Common myeloid progenitor, CD34-positive (primary cell): ENCODE measurements at places on chromosomes 5 and 9.

DNA sequence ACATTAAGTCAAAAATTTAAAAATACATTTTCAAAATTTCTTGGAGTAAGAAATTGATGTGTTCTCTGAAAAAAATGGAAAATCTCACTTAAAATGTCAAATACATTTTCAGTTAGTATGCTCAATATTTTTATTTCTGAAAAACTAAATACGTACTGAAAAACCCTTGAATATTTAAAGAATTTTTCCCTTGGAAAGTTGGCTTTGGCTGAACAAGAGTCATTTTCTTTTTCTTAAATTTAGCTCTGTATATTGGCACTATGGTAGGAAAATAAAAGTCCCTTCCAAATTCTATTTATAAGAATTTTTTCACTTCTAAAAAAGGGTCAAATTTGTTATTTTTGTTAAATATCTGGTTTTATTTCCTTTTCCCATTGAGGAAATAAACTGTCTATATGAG lies 29.0 kb upstream of the CDH18 start:
- no peak for DNase-seq

DNA sequence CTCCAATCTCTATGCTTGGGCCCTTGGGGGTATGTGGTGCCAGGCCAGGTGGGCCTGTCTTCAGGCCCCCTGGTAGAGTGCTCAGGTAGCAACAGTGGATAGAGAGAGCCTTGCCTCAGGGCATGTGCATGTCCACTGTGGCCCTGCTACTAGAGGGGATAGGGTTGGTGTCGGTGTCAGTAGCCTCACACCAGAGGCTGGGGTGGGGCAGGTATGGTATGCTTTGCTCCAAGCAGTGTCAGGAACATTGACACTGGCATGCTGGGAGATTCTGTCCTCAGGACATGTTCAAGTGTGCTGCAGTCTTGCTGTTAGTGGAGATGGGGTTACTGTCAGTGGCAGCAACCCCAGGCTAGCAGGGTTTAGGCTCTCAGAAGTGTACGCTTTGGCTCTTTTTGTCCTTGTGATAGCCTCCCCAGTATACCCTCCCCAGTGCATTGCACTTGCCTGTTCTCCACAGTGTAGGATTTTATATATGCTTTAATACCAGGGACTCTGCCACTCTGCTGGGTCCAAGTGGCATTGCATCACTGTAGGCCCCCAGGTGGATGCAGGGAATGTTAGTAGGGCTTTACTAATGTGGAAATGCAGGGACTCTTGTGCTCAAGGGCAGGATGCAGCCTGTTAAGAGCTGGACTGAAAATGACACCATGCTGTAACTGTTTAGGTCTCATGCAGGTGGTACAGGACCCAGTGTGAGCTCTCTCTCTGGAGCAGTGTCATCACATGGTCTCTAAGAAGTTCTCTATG lies 21.6 kb downstream of the RIC1 start:
- no peak for DNase-seq

GRCh38 chr9:121694600-121694999 lies 43.2 kb downstream of the DAB2IP start:
- DNase-seq = no peak

- DNase-seq = no peak
Measured at GRCh38 chr5:111227801-111228200, 3.6 kb downstream of the CAMK4 start.

- no peak for DNase-seq
Measured at GRCh38 chr5:133527311-133527710, 85.0 kb downstream of the FSTL4 start.

GRCh38 chr5:78887384-78888118 lies 97.6 kb downstream of the ARSB start:
- DNase-seq = peak; percentile 67

GRCh38 chr5:71460693-71461092 lies 5.2 kb downstream of the BDP1 start:
- DNase-seq = no peak

GRCh38 chr5:142847898-142848790 lies 78.0 kb downstream of the ARHGAP26 start:
- DNase-seq = no peak

DNA sequence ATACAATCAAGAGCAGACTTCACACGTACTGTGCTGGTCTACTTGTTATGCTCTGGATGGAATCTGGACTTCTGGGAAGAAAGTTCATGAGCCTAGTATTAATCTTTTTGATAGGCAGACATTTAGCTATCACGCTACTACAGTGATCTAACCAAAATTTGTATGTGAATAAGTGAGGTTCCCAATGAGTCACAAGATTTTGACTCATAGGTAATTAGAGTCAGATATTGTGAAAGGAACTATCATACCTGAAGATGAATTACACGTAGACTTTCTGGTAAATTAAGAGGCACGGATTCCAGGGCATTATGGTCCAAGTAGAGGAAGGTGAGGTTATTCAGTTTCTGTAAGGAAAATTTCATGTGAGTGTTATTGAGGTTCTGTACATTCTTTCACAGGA lies 18.4 kb downstream of the OGN start:
- no peak for DNase-seq

DNA sequence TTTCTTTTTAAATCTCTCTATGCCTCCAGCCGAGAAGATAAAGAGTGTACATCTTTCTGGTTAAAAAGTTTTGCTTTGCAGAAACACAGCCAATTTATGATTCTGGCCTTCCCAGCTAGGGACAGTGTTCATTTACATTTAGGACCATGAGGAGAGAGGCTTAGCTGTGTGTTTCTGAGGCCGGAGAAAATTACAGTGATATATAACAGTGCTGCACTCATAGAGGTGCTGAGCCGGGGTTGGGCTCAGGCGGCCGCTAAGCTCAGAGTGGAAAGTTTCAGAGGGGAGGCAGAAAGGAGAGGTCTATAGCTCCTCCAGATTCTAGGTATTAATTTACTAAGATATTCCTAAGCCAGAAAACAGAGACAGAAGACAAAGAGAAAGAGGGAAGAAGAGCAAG lies 37.0 kb upstream of the LCP2 start:
- DNase-seq = no peak

GRCh38 chr9:85114799-85115198 lies 445.3 kb downstream of the NTRK2 start:
- DNase-seq = no peak

- DNase-seq = no peak
Measured at GRCh38 chr9:95049761-95050160, 267.7 kb downstream of the FANCC start.
